ENCODE measurements at places on chromosomes 5 and 9.

DNA sequence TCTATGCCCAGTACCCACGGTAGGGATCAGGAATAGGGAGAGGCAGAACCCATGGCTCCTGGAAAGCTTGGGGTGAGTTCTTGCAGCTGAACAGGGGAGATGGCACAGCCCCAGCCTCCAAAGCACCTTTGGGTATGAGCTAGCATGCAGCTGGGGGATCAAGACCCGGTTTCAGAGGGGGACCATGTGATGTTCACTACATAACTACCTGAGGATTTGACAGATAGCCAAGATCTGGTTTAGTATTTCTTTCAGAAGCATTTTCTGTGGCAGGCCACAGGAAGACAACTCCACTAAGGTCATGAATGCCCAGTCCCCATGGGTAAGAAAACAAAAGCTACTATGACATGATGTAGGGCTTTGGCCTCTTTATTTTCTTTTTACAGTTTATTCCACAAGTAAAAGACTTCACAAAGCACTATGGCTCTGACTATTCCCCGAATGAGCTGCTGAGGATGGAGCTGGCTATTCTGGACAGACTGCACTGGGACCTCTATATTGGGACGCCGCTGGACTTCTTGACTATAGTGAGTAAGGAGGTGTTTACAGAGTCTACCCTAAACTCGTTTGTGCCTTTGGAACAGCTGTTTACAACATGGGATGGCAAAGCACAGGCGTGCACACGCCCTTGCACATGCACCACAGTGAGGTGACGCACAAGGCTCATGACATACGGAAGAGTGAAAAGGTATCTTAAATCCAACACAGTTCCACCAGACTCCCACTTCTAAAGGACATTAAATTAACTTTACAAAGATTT lies 3.4 kb downstream of the CCNI2 start:
- DNase-seq: no peak

DNA sequence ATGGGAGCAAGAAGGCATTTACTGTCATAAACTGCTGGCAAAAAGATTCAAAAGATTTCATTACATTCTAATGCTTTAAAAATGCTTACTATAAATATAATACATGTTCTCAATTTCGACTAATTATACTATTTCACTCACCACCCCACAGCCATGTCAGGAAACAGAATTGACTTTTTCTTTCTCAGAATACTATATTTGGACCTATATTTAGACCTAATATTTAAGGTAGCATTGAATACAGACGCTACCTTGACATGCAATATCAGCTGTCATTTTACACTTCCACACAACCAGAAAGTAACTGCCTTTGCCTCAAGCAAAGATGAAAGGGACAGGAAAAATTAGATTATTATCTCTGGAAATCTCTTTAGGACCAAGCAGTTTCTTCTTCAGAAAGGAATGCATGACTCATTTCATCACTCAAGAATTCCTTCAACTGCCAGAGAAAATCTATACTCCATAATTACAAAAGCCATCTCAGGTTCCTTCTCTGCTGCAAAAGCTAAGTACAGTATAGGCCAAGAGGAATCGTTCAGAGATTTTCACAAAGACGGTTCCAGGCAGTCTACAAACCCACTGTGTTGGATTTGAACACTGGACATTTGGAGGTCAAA lies 11.8 kb upstream of the UBE2QL1 start:
- DNase-seq: no peak

DNA sequence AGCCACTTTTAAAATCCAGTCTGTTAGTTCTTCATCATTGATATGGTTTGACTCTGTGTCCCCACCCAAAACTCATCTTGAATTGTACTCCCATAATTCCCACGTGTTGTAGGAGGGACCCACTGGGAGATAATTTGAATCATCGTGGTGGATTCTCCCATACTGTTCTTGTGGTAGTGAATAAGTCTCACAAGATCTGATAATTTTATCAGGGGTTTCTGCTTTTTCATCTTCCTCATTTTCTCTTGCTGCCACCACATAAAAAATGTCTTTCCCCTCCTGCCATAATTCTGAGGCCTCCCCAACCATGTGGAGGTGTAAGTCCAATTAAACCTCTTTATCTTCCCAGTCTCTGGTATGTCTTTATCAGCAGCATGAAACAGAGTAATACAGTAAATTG lies 26.9 kb upstream of the SH3TC2 start:
- DNase-seq: no peak

DNA sequence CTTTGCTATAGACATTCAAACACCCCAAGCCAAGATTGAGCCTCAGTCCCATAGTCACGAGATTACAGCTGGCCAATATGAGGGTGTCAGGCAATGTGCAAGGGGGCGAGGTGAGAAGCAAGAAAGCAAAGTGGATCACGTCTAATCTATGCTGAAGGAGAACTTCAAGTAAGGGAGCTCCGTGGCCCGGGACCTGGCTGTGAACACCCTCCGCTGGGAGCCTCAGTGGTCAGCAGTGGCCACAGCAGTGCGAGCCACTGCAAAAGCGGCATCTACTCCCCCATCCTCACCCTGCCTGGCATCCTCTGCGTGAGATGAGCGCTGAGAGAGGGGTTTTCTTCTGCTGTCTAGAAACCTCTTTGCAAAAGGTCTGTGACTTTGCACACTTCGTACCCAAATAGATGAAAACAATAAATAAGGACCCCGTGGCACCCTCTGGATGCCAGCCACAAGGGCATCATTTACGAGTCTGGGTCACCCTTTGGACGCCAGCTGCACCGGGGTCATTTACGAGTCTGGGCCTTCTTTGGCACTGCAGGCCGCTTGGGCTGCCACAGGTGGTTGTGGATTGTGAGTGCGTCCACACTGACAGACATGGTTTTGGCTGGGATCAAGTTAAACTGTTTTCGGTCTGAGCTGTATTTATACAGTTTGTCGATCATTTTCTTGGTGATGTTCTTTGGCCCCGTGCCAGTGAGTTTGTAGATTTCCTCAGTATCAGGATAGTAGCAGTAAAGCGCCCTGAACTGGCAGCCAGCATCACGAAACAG lies 96.4 kb downstream of the CAMSAP1 start:
- no peak for DNase-seq

DNA sequence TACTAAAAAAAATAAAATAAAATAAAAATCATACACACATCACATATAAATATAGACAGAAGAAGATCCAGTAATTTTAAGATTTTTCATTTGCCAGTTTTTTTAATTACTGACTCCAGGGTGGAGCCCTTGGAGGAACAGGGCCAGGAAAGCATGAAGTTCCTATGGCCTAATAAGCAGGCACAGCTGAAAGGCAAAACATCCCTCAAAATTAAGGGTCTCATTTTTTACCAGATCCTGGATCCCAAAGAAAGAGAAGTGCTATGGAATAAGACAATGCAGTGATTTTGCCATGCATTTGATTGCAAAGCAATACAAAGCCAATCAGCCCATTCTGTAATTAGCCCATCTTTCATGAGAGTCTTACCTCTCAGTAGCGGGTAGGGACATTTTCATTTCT lies 11.3 kb upstream of the DTWD2 start:
- no peak for DNase-seq

DNA sequence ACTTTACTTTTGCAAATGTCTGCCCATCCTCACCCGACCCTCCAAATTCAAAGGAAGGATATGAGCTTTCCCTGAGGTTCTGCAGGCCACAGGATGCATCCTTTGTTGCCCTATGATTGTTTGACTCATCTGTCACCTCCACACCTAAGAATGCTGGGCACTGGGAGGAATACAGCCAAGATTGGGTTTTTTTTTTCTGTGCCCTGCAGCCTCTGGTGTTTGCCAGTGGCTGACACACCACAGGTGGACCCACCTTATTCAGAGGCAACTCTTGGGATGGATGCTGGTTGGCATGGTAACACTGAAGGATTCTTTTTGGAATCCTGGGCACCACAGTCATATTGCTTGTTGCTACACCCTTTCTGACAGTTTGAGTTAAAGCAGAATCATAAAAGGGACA lies 29.7 kb downstream of the C9orf152 start:
- no peak for DNase-seq

- no peak for DNase-seq
Measured at GRCh38 chr5:135553688-135554462, 18.1 kb upstream of the NEUROG1 start.

- no peak for DNase-seq
Measured at GRCh38 chr5:65086234-65086890, 317.6 kb downstream of the CWC27 start.

GRCh38 chr5:14842117-14842516 lies 29.5 kb downstream of the ANKH start:
- no peak for DNase-seq

DNA sequence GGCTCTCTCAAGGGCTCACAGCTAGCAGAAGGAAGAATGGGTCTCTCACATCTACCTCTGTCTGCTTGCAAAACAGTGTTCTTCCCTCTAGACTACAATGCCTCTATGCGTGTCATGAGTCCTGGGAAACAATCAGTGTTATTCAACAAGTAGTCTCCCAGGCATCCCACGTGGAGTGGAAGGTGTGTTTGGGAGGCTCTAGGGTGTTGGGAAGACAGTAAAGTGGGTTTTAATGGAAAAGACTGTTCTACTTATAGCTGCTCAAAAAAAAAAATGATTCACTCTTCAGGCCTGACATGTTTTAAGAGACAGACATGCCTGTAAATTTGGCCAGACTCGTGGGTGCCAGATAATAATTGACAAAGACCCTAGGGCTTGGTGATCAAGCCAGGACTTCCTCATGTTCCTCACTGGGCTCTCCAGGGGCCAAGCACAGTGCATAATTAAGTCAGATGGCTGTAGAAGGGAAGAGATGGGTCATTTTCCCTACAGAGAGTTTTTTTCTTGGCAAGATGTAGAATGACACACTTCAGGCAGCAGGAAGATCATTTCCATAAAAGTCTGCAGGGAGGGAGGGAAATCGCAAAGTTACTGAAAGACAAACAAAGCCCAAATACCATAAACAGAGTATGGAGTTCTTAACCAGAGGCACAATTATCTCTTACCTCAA lies 246.4 kb downstream of the ACTL7B start:
- no peak for DNase-seq

GRCh38 chr9:17750269-17750668 lies 171.4 kb downstream of the SH3GL2 start:
- no peak for DNase-seq

GRCh38 chr5:20609126-20609525 lies 621.1 kb upstream of the CDH18 start:
- DNase-seq: no peak

- DNase-seq: no peak
Measured at GRCh38 chr5:65394087-65394486, 87.6 kb downstream of the ADAMTS6 start.

- DNase-seq: no peak
Measured at GRCh38 chr5:94742852-94743251, 124.4 kb downstream of the SLF1 start.

- no peak for DNase-seq
Measured at GRCh38 chr9:133113949-133114885, 6.8 kb downstream of the RALGDS start.

DNA sequence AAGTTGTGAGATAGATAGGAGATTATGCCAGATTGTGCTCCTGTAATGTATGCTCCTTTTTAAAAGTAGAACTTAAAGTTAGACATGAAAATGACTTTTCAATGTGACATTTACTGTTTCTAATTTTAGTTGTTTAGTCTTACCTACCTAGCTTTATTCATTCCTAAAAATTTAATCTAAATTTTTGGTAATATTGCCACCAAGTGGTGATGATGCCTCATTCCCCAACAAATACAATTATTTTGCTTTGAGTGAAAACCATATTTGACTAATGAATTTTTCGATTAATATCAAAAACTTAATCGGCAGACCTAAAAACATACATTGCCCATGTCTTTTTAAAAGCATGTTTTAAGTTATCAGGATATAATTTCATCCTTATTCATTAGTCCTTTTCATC lies 25.6 kb downstream of the PPWD1 start:
- no peak for DNase-seq

DNA sequence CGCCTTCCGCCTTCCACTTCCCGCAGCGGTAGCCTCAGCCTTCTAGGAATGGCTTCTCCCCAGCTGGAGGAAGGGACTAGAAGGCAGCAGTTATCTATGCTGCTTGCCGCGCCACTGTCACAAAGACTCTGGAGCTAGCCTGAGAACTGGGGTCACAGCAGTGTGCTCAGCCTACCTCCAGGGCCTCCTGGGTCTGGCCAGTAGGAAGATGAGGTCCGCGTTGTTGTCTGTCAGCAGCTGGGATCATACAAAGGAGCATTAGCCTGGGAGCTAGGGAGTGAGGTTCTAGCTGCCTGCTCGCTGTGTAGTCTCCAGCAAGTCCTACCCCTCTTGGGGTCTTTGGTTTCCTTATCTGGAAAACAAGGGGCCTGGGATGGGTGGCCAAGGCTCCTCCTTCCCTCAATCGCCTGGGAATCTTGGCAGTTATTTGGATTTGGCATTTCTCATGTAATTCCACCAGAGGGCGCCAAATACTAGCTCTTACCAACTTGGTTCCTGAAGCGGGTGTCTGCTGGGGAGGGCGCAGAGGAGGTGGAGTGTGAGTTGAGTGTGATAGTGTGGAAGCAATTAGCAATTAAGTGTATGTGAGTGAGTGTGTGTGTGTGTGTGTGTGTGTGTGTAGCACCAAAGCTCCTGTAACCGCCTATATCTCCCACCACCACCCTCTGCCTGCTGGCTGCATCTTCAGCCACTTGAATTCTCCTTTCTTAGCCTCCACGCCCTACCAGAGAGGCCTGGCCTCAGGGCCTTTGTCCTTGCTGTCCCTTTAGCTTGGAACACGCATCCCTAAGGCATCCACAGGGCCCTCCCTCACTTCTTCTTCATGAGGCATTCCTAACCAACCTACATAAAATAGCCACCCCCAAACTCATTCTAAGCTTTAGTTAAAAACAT lies 97.1 kb downstream of the ENTREP1 start:
- no peak for DNase-seq

- DNase-seq: no peak
Measured at GRCh38 chr5:134758176-134758503, 439 bp upstream of the DDX46 start.

GRCh38 chr5:37034955-37035354 lies 158.4 kb downstream of the NIPBL start:
- DNase-seq: no peak

DNA sequence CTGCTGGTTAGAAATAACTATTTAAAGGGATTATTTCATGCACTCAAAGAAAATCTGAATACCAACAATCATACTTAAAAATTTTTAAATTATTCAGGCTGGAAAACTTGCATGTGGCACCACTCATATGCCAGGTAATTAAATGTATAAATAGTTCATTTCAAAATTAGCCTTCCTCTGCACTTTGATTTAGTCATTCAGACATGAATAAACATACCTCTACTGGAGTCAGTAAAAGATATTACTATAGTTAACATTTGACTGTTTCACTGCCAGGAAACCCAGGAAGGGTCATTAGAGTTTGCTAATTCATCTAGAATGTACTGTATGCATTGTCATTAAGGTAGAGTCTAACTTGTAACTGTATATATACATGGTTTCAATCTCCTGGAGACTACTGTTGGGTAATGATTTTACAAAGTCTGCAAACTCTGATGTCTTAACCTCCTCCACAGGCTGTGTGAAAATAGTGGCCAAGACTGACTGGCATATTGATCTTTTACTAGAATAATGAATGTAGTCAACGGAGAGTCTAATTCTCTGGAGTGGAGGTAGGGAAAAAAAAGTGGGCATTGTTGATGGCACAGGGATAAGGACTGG lies 43.7 kb downstream of the TEX10 start:
- DNase-seq: no peak

GRCh38 chr9:3929345-3930047 lies 370.4 kb downstream of the GLIS3 start:
- no peak for DNase-seq

Data from cortex of kidney (tissue), 1 donor.